ENCODE measurements at places on chromosomes 3 and 15.

GRCh38 chr3:52005571-52005986 lies 9.9 kb upstream of the RPL29 start:
- DNase-seq = peak; percentile 75

- no peak for DNase-seq
Observed at GRCh38 chr3:144496141-144496835, 524.7 kb downstream of the DIPK2A start.

DNA sequence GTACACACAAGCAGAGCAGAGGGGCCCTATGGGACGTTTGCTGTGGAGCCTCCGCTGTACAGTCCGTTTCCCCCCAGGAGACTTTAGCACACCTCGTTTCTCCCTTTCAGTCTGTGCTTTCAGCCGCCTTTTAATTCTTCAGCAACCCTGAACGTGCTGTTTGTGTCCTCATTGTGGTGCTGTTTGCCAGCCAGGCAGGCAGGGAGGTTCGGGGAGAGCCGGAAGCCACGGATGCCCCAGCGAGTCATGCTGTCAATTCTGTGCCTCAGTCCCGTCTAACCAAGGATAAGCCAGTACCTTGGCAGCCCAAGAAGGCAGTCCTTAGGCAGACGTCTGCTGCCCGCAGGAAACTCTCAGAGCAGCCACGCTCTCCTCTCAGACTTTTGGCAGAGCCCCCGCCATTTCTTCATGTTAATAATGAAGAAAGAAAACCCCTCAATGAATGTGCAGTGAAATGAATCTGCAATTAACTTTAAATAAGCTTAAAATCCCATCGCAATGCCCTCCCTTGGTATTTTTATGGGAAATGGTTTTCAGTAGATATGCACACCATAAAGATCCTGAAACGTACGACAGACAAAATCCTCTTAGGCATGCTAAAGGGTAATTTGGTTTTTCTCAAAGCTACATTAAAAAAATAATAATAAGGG lies 158.6 kb downstream of the UACA start:
- DNase-seq = no peak

GRCh38 chr3:58164199-58164879 lies 46.4 kb downstream of the DNASE1L3 start:
- DNase-seq = no peak

GRCh38 chr3:58639001-58639400 lies 27.6 kb downstream of the FAM3D start:
- no peak for DNase-seq

DNA sequence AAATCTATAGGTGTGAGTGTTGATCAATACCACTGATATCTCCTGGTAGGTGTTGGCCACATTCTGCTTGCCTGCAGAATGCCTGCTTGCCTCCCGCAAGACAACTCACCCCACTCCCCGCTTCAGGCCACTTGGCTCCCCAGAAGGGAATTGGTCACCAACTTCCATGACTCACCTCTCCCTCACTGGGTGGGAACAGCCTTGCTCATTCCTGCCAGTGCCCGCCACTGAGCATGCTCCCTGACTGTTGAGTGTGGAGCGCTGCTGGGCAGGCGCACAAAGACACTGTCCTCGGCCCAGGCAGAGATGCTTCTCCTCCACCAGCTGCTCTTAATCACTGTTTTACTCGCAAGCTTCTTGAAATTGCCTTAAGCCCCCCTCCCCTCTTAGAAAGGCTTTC lies 57.3 kb upstream of the PPP2R3A start:
- no peak for DNase-seq

GRCh38 chr3:129384594-129385323 lies 43.7 kb downstream of the EFCAB12 start:
- no peak for DNase-seq

GRCh38 chr15:77071305-77072223 lies 655 bp upstream of the TSPAN3 start:
- DNase-seq = no peak

DNA sequence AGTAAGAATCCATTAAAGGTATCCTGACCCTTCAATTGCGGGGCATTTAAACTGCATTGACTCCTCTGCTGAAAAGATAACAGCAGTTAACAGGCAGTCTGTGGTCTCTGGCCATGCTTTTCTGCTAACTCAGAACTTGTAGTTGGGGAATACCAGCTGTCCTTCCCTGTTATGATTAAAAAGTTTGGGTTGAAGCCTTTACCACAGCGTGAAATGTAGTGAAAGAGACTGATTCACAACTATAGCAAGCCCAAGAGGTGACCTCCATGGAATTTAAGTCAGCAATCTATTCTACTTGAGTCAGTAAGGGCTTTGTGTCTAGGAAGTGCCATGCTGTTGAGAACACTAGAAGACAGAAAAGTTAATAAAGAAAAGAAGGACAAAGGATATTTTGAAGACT lies 1037.3 kb downstream of the SI start:
- no peak for DNase-seq

DNA sequence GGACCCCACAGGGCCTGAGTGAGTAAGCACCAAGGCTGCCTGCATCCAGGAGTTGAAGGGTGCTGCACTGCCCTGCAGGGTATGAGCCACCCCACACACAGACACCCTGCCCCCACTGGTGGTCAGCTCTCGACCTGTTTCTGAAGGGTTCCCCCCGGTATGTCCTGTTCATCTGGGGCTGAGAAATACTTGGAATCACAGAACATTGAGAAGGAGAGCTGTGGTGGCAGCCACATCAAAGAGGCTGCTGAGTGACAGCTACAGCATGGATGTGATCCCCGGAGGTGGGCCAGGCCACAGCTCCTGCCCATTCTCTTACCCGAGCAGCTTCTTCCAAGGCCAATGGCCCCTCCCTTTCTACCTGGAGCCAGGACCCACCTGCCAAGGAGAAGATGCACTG lies 66.4 kb upstream of the PLXNA1 start:
- DNase-seq = no peak

DNA sequence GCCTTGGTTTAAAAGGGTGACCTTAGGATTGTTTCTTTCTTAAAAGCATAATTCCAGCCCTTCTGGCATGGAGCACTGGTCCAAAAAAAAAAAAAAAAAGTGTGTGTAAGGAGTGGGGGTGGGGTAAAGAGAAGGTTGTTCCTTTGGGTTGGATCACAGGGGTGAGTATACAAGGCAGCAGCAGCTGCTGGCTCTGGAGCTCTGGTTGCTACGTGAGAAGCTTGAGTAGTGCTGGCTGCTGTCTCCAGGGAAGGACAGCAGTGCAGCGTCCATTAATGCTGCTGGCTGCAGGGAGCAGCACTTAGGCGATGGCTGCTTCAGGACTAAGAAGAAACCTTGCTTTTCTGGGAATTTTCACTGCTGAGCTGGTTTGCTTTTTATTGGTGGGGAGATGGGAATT lies 2.3 kb downstream of the SETD5 start:
- peak; percentile 51 for DNase-seq

All from HTR-8/SVneo (cell line).